ENCODE measurements at places on chromosomes 3 and 15. TPM values are rescaled to one million over a fixed set of nuclear protein-coding genes. Genes with fewer than 3 reads are reported as not detected.

Gene CCR2
- not detected for total RNA-seq

GRCh38 chr3:48306860-48307530, 26.5 kb downstream of the SPINK8 start:
- no peak for DNase-seq

GRCh38 chr3:160618878-160619277, 53.5 kb upstream of the KPNA4 start:
- no peak for DNase-seq

DNA sequence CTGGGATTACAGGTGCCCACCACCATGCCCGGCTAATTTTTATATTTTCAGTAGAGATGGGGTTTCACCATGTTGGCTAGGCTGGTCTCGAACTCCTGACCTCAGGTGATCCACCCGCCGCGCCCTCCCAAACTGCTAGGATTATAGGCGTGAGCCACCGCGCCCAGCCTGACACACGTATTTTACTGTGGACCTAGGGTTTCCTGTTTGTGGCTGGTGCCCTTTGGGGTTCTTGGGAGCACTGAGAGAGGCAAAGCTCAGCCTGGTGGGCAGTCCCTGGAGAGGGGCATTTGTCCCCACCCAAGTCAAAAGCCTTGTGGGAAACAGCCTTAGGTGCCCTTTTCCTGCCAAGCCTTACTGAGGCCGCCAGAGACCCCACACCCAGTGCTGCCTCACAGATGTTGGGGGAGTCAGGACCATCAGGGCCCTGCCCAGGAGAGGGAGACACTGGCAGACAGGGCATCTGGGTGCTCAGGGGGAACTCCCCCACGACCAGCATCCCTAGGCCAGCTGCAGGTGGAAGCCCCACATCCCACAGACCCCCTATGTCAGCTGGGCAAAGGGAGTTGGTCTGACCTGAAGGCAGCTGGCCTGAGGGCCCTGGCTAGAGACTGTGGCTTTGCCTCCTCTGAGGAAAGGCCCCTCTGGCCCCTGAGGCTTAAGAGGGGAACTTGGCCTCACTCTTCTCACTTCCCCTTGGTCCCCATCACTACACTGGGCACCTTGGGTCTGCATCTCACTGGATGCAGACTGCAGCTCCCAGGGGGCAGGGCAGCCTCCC, 35.1 kb downstream of the DNAH1 start:
- DNase-seq: no peak

Gene CHDH
- total RNA-seq: 9.2 TPM

GRCh38 chr3:138157743-138158142, 17.0 kb downstream of the DBR1 start:
- no peak for DNase-seq

GRCh38 chr15:51168700-51169099, 74.0 kb upstream of the TNFAIP8L3 start:
- DNase-seq: no peak
